ENCODE measurements at places on chromosomes 5 and 9.

GRCh38 chr5:15300141-15300540 lies 199.8 kb upstream of the FBXL7 start:
- no peak for DNase-seq

- no peak for DNase-seq
These were observed 116.7 kb downstream of the GOLPH3 start for GRCh38 chr5:32057187-32058096.

- DNase-seq: no peak
These were observed 396.0 kb upstream of the ZNF608 start for GRCh38 chr5:125142458-125142857.

DNA sequence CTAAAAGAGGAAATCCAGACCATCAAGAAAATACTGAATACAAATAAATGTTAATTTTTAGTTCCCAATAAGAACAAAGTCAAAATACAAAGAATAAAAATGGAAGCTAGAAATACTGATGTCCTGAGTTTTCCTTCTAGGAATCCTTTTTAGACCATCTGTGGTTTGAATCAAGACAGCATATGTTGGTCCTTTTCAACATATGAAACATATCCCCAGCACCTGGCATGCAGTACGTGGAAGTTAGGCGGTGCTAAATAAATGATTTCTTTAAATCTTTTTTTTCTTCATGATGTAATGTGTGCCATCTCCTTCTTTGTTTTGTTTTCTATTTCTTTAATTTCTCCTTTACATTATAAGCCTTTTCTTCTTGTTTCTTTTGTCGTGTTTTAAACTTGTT lies 34.0 kb downstream of the KIAA1958 start:
- DNase-seq: no peak

GRCh38 chr9:130333041-130333711 lies 67.6 kb downstream of the HMCN2 start:
- no peak for DNase-seq

- no peak for DNase-seq
These were observed 81.9 kb upstream of the GLIS3 start for GRCh38 chr9:4381744-4382143.

GRCh38 chr5:113271745-113272454 lies 162.9 kb downstream of the TSSK1B start:
- DNase-seq: no peak

GRCh38 chr9:81632599-81632998 lies 56.7 kb downstream of the TLE1 start:
- DNase-seq: no peak

DNA sequence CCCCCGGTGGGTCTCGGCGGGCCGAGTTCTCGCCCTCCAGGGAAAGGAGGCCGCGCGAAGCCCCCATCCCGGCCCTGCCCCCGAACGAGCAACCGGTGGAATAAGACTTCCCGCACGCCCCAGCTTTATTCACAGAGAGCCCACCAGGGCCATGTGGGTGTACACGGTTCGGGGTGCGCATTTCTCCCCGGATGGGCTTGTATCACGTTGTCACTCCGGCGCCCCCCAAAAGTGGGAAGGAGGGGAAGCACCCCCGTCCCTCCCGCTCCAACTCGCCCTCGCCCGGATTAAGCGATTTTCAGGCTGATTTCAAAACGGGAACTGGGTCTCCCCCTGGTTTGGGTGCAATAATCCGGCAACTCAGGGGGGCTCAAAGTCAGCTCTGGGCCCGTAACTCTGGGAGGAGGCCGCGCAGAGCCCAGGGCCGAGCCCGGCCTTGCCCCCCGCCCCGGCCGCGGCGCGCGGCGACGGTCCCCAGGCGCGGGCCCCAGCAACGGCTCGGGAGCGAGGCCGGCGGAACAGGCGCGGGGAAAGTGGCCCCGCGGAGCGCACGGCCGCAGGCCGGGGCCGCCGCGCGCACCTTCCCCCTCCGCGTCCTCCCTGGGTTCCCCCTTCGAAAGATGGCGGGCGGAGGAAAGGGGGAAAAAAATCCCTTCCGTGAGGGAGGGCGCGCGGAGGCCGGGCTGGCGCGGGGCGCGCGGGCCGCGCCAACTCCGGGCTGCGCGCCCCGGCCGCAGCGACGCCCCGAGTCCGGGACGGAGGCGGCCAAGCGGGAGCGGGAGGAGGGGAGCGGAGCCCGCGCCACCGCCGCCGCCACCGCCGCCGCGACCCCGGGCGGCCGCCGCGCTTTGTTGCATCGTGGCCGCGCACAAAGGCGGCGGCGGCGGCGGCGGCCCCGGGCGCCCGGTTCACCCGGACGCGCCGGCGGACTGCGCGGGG lies 644 bp downstream of the BRD3 start:
- DNase-seq: peak; percentile 45

DNA sequence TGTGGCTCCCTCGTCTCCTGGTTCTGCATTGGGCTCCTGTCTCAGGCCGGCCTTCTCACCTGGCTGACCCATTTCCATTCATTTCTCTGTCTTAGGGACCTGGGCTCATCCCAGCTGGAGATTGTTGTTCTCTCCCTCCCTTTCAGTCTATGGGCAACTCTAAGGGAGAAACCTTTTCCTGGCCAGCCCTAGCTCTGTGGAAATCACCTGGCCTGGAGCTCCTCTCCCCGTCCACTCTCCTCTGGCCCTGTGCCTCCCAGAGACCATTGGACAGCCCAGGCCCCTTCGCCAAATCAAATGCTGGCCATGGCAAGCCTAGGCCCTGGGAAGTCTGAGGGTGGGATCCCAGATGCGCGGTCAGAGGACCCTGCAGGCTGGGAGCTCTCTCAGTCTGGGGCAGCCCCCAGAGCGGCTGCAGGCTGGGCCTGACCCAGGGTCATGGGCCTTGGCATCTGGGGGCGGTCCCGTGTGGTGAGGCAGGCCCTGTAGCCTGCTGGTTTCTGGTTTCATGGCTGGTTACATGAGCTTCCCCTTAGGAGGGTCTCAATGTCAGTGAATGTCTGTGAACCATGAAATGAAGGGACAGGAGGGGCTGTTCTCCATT lies 253.5 kb downstream of the AOPEP start:
- no peak for DNase-seq

DNA sequence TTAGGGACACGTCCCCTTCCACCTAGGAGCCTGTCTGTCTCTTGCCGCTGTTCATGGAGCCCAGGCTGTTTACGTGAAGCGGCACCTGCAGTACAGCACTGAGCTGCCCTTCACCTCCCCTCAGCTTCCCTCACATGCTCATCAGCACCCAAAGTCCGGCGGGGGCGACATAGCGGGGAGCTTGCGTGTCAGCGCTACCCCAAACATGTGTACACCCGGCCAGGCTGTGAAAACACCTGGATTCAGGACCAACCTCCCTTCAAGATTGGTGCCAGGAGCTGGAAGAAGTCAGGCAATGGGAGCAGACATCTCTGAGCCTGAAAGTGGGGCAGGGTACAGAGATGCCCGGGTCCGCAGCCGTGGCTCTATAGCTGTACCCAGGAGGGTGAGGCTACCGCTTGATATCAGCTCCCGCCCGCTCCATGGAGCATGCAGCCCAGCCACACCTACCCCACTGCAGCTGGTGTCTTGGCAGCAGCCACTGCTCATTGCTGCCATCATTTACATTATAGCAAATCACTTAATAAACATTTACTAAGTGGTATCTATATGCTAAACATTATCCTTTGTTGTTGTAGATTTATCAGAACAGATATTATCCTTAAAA lies 712.1 kb downstream of the CDH9 start:
- DNase-seq: no peak

DNA sequence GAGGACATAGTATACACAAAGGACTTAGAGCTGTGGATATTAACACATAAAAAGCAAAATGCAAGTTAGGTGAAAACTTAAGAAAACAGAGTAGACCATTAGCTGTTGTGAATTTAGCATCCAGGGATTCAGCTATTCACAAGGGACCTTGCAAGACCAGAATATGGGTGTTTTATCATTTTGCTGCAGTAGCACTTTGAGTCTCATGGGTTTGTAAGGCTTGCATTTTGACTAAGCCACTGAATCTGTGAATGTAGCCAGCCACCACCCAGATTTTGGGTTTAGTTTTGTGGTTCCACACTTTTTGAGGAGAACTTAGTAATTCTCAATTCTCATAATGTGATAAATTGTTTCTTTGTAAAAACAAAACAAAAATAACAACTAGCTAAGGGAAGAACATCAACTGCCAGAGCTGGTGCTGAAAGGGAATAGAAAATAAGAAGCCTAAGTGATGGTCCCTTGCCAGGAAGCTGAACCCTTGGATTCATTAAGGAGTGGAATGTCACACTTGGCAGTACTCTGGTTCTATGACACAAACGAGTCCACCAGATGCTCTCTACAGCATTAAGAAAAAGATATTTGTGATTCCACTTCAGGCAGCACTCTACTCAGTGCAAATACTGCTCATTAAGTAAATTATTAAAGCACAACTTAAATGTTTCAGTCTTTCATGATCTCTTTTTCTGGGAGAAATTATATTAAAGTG lies 557.4 kb upstream of the ZNF462 start:
- DNase-seq: no peak

- no peak for DNase-seq
These were observed 49.7 kb upstream of the FST start for GRCh38 chr5:53430618-53431252.

DNA sequence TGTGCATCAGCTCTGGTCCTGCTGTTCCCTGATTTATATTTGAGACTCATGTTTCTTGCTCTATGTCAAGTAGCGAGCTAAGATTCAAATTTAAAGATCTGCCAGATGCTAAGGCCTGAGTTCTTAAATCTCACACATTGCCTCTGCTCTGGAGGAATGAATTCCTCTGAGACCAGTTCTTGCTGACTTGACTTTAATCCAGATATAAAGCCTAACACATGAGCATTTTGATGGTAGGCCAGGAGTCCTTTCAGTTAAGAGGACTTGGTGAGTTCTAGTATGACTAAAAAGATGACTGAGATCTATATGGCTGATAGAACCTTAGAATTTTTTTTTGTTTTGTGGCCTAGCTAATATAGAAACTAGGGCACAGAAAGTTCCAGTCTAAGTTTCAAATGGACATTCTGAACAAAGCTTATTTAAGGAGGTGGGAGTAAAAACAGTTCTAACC lies 1.3 kb upstream of the INIP start:
- DNase-seq: no peak

GRCh38 chr5:137743031-137743640 lies 7.2 kb upstream of the KLHL3 start:
- DNase-seq: peak; percentile 57

DNA sequence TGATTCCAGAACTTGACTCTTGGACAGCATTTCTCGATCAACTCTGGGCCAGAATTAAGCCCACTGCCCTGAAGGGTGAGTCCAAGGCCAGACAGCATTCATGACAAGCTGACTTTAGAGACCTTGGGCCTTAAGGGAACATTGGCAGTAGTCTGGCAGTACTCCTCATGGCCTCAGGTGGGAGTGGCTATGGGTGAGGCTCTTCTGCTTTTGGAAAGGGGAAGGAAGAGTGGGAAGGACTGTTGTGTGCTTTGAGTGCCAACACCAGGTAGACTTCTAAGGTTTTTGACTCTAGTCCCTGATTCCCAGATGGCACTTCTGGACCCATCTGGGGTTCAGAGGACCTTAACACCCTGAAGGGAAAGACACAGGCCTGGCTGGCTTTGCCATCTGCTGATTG lies 530.4 kb downstream of the ACTL7B start:
- no peak for DNase-seq

DNA sequence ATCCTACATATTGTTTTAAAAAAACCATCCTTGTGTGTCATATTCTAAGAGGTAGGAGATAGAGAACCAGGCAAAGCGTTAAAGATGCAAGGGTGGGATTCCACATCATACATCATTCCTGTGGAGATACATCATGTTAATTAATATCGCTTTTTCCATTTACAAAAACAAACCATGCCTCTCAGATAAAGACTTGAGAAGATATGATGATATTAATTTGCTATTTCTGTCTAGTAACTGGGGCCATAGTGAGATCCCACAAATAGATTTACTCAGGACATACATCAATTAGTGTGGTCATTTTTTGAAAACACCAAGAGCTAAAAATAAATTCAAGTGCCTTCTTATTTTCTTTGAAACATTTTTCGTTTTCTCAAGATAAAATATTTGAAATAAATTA lies 165.4 kb upstream of the TARS1 start:
- DNase-seq: no peak

- no peak for DNase-seq
These were observed 84.0 kb upstream of the SMIM32 start for GRCh38 chr5:136276946-136277345.

DNA sequence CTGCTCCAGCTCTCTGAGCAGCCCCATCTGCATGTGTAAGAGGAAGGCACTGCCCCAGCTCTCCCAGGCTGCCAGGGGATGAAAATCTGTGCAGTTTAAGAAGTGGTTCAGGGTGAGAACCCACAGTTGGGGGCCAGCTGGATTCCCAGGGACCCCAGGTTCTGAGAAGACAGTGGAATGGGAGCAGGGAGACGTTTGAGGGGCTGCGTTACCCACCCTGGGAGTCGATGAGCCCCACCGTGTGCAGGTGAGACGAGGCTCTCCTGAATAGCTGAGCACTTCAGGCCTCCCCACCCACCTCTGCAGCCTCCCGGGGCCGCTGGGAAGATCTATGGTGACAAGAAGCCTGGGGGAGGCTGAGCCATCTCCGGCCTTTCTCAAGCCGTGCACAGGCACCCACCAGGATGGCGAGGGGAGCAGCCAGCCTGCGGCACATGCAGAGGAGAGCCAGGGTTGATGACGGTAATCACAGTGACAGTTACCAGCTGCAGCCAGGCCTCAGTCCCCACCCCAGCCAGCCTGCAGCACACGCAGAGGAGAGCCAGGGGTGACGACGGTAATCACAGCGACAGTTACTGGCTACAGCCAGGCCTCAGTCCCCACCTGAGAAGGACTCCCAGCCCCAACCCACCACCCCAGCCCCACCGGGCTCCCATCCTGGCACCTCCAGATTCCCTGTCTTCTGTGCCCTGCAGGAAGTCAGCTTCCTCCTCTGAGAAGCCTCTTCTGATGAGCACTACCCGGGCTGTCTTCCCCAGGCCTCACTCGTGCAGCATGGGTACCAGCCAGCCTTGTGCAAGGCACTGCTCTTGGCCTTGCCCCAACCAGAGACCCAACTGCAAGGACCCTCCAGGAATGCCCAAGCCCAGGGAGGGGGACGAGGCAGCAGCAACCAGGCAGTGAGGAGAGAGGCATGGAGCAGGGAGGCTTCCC lies 150.8 kb upstream of the PPP1R26 start:
- no peak for DNase-seq

GRCh38 chr5:158559643-158560042 lies 540.1 kb downstream of the EBF1 start:
- no peak for DNase-seq

DNA sequence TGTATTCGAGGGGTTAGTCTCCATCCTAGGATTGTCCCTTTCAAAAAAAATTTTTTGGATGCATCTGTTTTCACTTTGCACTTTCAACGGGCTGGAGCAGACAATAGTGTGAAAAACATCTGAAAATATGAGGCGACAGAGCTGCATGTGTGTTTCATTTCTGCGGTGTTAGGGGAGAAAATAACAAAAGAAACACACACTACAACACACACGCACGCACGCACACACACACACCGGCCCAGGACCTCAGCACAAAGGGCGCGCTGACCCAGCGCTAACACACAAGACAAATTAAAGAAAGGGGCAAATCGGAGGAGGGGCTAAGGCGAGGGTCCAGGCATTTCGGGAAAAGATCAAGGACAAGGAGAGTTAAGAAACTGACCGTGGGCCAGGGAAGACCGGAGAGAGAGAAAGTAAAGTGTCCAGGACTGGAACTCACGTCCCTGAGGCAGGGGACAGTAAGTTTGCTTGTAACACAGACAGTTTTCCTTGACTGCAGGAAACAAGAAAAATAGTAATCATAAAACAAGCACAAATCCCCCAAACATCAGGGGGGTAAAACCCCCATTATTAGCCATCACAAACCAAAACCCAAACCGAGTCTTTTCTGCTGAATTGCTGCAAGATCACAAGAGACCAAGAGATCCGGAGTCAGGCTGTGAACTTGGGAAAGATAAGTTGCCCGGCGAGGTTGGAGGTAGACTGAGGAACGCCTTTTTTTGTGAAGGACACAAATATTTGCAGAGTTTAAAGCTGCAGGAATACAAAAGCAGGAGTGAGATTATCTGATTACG lies 302.1 kb downstream of the PARP8 start:
- no peak for DNase-seq

Measured in CD4-positive, alpha-beta T cell treated with Interleukin-15 for 1 hour (primary cell).